ENCODE measurements at places on chromosomes 3 and 15. TPM values are rescaled to one million over a fixed set of nuclear protein-coding genes. Genes with fewer than 3 reads are reported as not detected.
A peak's percentile ranks its signal among the peaks of the same experiment; 100 is the strongest.

Gene PCOLCE2
- not detected for total RNA-seq

Gene ACAP2
- total RNA-seq = 79.1 TPM

Gene ZMYND10
- 3.6 TPM for total RNA-seq

Gene NRG4
- total RNA-seq = not detected

Gene LRRC3B
- total RNA-seq = not detected

DNA sequence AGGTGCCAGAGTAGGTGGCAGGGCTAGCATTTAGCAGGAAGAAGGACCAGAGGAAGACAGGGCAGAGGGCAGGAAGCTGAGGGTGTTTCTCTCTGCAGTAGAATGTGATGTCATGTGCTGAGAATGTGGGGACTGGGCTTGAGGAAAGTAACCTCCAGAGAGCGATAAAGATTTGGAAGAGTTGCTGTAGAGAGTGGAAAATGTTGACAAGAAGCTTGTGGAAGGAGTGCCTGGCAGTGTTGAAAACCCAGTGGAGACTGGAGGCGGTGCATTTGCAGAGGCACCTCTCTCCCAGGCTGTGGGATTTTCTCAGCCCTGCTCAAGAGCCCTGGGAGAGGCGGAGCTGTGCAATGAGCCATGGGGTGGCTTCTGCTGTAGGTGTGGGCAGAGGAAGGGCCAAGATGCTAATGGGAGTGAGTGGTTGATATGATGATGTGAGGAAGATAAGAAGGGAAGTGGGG, 54.8 kb downstream of the MESD start:
- peaks cover 2% of the 10 kb centered on the region for H3K36me3 ChIP-seq
- no peak for DNase-seq
- peaks cover 8% of the 10 kb centered on the region for H3K4me1 ChIP-seq
- no peaks in the 10 kb centered on the region for H3K27me3 ChIP-seq

GRCh38 chr3:56878074-56878473, 76.3 kb upstream of the ARHGEF3 start:
- peak overlapping the region; percentile 73 for H3K27ac ChIP-seq
- H3K4me3 ChIP-seq = no peak overlapping the region
- peaks cover 56% of the 10 kb centered on the region for H3K4me1 ChIP-seq
- H3K36me3 ChIP-seq = peaks cover 41% of the 10 kb centered on the region

GRCh38 chr3:150252462-150252861, 155.6 kb upstream of the TSC22D2 start:
- H3K4me3 ChIP-seq = no peak overlapping the region
- DNase-seq = no peak
- H3K27me3 ChIP-seq = peaks cover 14% of the 10 kb centered on the region
- no peak overlapping the region for H3K27ac ChIP-seq

- no peak overlapping the region for H3K4me3 ChIP-seq
- no peak for DNase-seq
- H3K4me1 ChIP-seq = no peaks in the 10 kb centered on the region
- no peak overlapping the region for H3K27ac ChIP-seq
- no peaks in the 10 kb centered on the region for H3K27me3 ChIP-seq
Measured at GRCh38 chr3:89164774-89165173, 57.4 kb downstream of the EPHA3 start.

GRCh38 chr15:59751552-59752413, 62.7 kb upstream of the BNIP2 start:
- peaks cover 17% of the 10 kb centered on the region for H3K27me3 ChIP-seq
- H3K27ac ChIP-seq = no peak overlapping the region
- DNase-seq = peak; percentile 26
- H3K4me1 ChIP-seq = peaks cover 11% of the 10 kb centered on the region
- H3K4me3 ChIP-seq = no peak overlapping the region

- peaks cover 5% of the 10 kb centered on the region for H3K27me3 ChIP-seq
- no peak overlapping the region for H3K27ac ChIP-seq
- DNase-seq = no peak
Measured at GRCh38 chr15:39232512-39232911, 348.4 kb upstream of the THBS1 start.

DNA sequence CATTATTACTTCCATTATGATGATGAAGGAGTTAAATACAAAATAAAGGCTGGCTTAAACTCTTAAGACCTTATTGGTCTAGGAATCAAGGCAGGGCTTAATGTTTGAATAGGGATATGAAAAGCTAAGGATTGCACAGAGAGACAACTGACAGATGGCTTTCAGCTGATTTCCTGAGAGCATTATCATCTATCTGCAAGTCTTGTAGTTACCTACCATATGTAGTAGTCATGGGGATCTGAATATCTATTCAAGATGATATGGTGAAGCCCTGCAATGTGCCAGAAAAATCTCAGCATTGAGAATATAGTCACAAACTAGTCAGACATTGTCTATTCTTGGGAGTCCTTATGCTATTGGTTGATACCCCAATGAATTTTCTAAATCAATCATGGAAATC, 47.5 kb upstream of the CHMP2B start:
- no peak overlapping the region for H3K27ac ChIP-seq
- no peak overlapping the region for H3K4me3 ChIP-seq
- no peak for DNase-seq

All from activated CD4-positive, alpha-beta T cell treated with anti-CD3 and anti-CD28 coated beads, Interleukin-2, amount 10 ng/mL, durations not matched to agents 7 days and 5 days (primary cell).